ENCODE measurements at places on chromosomes 3 and 15. TPM values are rescaled to one million over a fixed set of nuclear protein-coding genes. Genes with fewer than 3 reads are reported as not detected.

GRCh38 chr15:64809649-64810496, 15.6 kb downstream of the PIF1 start:
- DNase-seq = no peak

DNA sequence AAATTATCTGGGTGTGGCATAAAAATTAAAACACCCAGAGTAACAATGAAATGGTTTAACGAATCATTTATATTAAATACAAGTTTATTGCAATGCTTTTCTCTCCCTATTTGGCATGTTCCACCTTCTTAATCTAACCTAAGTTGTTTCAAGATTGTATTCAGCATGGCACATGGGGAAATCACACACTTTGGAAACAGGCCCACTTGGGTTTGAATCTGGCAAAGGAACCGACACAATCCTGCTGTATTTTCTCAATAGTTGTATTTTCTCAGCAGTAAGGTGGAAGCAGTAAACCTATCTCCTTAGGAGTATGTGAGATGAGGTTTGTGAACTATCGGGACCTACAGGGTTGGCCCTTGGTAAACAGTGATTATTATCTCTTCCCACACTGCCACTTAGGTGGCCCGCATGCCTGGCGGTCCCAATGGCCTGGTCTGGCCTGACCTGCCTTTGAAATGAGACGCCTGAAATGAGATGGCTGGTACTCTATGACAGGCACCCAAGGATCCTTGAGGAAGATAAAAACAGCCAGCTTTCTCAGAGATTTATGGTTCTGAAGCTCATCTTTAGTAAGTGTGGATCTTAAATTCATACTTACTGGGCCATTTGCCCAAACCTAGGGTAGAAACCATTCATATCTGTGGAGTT, 45.3 kb upstream of the VILL start:
- peak; percentile 72 for DNase-seq

SLC24A5 gene
- not detected for total RNA-seq

SPG21 gene
- 96.7 TPM for total RNA-seq

DNA sequence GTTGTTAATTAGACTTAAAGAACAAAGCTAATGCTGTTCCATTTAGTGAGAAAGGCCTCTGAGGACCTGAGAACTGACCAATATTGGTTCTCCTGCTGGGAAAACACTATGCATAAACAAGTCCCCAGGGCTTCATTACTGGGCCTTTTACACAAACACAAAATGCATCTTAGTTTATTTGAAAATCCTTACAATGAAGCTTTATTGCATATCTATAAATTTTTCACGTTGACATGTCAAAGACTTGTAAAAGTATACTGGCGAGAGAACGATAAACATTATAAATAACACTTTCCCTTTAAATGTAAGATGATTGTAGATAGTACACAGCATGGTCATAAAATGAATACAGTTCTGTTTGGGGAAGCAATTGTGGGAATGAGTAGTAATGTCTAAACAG, 151.7 kb downstream of the ROBO2 start:
- no peak for DNase-seq

- peak; percentile 68 for DNase-seq
Measured at GRCh38 chr15:75823860-75824613, 19.2 kb upstream of the UBE2Q2 start.

- peak; percentile 74 for DNase-seq
Measured at GRCh38 chr15:31470756-31471155, 144.1 kb downstream of the KLF13 start.

GRCh38 chr15:85741021-85741421, 53.7 kb downstream of the KLHL25 start:
- DNase-seq = no peak
